ENCODE measurements at places on chromosomes 12 and 14.

- no peak for DNase-seq
Observed at GRCh38 chr14:96748362-96748761, 48.8 kb upstream of the VRK1 start.

GRCh38 chr14:66254038-66254437 is 232.1 kb upstream of the CCDC196 start:
- no peak for DNase-seq

DNA sequence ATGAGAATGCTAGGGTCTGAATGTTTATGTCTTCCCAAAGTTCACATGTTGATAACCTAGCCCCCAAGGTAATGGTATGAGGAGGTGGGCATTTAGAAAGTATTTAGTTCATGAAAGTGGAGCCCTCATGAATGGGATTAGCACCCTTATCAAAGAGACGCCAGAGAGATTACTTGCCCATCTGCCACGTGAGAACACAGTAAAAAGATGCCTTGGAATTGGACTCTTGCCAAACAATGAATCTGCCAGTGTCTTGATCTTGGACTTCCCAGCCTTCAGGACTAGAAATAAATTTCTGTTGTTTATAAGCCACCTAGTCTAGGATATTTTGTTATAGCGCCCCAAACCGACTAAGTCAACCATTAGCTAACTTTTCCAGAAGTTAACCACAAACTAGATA is 92.0 kb upstream of the SLC38A4 start:
- peak; percentile 45 for DNase-seq

GRCh38 chr12:102964872-102965271 is 7.4 kb downstream of the ASCL1 start:
- no peak for DNase-seq

DNA sequence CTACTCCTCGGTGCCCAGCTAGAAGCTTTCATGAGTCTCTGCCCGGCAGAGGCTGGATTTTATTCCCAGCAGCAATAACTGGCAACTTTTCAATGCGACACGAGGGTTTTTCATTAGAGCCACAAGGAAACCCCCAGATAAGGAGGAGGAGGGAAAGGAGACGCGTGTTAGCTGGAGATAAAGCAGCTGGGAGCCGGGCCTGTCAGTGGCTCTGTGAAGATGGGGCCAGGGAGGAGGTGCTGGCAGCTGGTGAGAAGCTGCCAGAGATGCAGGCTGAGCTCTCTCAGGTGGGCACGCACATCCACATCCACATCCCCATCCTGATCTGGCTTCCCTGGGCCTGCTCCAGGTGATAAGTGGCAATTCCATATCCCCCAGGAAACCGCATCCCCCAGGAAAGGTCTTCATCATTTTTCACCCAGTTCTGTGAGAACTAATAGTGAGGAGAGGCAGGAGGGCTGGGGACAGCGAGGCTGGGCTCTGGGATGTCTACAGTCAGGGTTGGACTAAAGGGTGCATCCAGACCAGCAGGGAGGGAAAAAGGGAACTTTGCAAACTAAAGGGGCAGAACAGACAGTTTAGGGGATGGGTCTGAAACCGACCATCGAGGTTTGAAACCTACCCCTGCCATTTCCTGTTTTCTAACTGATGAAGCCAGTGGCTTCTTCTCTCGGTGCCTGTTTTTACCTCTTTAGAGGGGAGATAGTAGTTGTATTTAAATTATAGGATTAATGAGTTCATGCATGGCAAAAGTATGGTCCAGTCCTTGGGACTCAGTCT is 413.2 kb downstream of the DPF3 start:
- no peak for DNase-seq

DNA sequence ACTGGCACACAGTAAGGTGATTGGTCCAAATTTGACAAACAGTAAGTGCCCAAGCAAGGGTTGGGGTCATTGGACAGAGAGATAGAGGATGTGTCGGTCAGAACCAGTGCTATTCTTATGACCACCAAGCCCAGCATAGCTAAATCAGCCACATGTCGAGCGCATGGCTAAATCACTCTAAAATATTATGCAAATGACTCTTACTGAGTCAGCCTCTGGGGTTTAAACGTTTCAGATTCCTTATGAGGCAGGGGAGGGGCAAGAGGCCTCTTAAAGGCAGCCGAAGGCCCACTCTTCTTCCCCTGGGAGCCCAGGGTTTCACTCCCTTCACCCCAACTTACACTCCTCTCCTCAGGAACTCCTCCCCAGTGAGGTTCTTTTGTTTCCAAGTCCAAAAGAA is 603 bp upstream of the ENDOU start:
- DNase-seq, result peak; percentile 58

DNA sequence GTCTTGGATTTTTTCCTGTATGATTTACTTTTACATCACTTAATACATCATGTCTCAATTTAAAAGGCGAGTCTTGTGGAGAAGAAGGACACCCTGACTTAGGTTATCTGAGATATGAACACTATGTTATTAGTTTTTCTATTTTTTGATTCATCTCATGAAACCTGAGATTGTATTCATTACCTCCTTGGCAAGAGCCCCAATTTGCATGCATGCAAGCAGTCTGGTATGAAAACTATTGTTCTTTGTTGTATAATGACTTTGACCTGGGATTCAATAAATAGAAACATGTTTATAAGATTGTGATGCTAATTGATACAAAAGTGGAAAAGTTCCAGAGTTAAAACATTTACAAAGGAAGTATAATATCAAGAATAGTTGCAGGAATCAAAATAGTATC is 576.1 kb downstream of the NOVA1 start:
- no peak for DNase-seq

Measured in M059J (cell line).